WTC11 (cell line): ENCODE measurements at places on chromosomes 4 and X. TPM values are rescaled to one million over a fixed set of nuclear protein-coding genes. Genes with fewer than 3 reads are reported as not detected.

The FDCSP gene
- not detected in 3 replicates for total RNA-seq

The ITM2A gene
- total RNA-seq = 39.7 to 43.4 TPM (median 43.4 TPM) in 3 replicates

The DRD5 gene
- 0.07 TPM in 2 of 3 replicates, not detected in the other for total RNA-seq

The GPR82 gene
- not detected in 3 replicates for total RNA-seq

The SLC10A4 gene
- 2.1 to 3.0 TPM (median 2.6 TPM) in 3 replicates for total RNA-seq

The ZNF732 gene
- 28.1 to 33.8 TPM (median 30.2 TPM) in 3 replicates for total RNA-seq

The GAGE10 gene
- not detected in 3 replicates for total RNA-seq

The ASB9 gene
- total RNA-seq = 0.11 TPM in 2 of 3 replicates, not detected in the other

The SUPT20HL2 gene
- total RNA-seq = not detected in 3 replicates

The ALG13 gene
- total RNA-seq = 36.2 to 51.0 TPM (median 48.5 TPM) in 3 replicates

The GLRA2 gene
- not detected in 3 replicates for total RNA-seq

The TBC1D14 gene
- total RNA-seq = 42.4 to 45.1 TPM (median 43.4 TPM) in 3 replicates

The HSFX2 gene
- total RNA-seq = 0.37 TPM in 1 of 3 replicates, not detected in the others

The TLR3 gene
- total RNA-seq = 1.4 to 1.8 TPM (median 1.5 TPM) in 3 replicates

The ODAPH gene
- total RNA-seq = not detected in 3 replicates

The POU3F4 gene
- total RNA-seq = 3.3 to 3.6 TPM (median 3.6 TPM) in 3 replicates
